CD4-positive, alpha-beta T cell treated with Interleukin-1 beta for 1 hour (primary cell): ENCODE measurements at places on chromosomes 12 and 14.
A peak's percentile ranks its signal among the peaks of the same experiment; 100 is the strongest.

DNA sequence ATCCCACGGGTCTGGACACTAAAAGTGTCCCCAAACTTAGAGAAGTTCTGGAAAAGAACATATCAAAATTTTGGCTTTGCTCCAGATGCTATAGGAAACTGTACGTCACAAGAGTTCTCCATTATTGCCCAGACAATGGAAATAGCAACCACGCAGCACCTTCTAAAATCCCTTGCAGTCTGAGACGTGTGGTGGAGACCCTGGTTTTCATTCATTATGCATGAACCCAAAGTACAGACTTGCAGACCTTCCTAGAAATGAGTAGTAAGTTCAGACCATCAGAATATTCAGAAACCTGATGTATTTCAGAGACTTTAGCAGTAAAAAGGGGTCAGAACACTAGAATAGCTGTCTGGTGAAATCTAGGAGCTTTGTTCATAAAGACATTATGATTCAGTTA is 50.0 kb upstream of the BCL2L14 start:
- DNase-seq: no peak

DNA sequence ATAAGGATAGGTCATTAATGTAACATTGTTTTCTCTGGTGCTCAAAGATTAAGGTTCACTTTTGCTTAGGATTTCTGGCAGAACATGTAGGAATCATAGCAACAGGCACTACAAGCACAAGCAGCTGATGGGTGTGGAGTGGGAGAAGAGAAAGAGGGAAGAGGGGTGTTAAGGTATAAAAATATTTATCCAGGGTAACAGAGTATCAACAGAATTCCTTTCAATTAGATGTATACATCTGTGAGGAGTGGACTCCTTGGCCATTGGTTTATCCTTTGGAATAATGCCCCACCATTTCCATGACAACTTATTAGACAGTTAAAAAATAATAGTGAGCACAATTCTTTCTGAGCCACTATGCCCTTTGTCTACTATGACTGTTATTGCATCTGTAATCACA is 388.3 kb upstream of the DDHD1 start:
- DNase-seq: no peak

DNA sequence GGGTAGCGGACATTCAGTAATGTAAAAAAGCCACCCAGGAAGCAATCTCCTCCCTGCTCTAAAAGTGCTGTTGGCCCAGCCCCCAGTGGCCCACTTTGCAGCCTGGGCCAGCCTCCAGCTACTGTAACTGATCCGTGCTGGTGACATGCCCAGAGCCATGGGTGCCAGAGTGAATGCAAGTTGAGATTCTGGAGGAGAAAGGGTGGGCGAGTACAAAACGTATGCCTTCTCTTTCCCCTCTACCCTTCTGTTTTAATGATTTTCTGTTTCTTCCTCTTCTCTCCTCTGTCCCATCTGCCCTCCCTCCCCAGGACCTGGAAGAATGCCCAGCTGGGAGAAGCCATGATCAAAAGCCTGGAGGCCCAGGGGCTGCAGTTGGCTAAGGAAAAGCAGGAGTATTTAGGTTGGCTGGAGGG is 16.9 kb downstream of the PLEKHD1 start:
- no peak for DNase-seq

DNA sequence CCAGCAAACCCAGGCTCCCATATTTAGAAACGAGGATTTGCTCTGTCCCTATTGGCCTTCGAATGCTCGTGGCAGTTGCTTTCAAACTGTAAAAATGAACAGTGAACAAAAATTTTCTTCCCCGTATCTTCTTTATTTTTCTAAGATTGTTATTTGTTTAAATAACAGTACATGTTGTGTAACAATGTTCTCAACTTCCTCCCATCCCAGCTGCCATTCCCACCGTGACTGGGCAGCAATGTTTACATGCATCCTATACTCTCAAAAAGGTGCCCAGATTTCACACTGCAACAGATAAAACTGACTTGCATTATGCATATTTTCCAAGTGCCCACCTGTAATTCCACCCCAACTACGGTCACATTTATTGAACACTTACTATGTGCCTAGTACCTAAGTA is 12.8 kb downstream of the VCPKMT start:
- DNase-seq: no peak

- DNase-seq: no peak
Measured at GRCh38 chr12:89236237-89236636, 116.1 kb downstream of the DUSP6 start.

DNA sequence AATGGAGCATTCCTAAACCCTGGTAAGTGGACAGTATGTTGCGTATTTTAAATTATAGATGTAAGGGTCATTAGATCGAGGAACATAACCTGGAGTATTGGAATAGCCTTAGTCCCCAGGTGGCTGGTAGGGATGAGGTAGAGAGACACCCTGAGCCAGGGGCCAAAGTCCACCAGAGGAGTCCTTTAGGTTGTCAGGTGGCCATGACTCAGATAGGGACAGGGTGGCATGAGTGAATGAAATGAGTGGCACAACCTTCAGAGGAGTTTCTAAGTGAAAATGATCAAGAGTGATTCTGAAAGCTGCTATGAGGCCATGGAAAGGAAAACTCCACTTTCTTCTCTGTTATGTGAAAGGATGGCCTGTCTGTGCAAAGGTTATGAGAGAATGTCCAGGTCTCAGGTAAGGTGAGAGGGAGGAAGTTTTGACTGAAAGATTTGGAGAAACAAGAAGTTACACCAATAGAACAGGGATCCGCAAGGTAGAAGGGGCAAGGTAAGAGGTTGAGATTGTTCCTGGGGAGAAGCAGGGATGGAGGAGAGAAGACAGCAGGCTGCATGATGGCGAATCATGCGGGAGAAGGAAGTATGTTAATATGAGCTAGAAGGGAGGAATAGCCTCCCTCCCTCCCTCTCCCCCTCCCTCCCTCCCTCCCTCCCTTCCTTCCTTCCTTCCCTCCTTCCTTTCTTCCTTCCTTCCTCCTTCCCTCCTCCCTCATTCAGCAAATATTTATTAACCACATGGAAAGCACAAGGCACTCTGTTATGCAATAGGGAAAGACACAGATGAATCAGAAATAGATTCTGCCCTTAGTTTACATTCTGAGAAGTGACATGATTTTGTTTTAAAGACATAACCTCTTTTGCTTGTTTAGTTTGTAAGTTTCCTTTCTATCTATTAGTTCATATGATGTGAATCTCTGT is 14.0 kb upstream of the RIPK3 start:
- DNase-seq: no peak

GRCh38 chr12:93880853-93881522 is 203.8 kb downstream of the CRADD start:
- DNase-seq: no peak

- DNase-seq: no peak
Measured at GRCh38 chr12:27474344-27474743, 27.8 kb downstream of the SMCO2 start.

DNA sequence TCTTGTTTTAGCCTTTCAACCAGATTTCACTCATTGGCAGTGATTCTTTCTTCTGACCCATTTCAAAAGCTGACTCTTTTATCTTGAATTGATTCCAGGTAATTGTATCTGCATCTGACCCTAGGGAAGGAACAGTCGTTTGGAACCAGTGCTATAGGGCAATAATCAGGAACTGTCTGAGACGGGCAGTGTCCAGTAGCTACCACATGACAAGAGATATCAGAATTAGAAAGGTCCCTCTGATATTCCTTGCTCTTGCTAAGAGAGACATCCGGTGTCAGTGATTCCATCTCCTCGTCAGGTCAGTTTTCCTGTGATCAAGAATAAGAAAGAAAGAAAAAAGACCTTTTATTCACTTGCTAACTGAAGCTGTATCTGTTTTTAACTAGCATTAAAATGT is 47.8 kb upstream of the PDE3A start:
- DNase-seq: no peak

GRCh38 chr12:18851271-18851670 is 113.4 kb downstream of the CAPZA3 start:
- no peak for DNase-seq

GRCh38 chr14:105091517-105092170 is 26.4 kb upstream of the GPR132 start:
- no peak for DNase-seq

GRCh38 chr12:114272605-114273004 is 133.3 kb downstream of the TBX5 start:
- no peak for DNase-seq

- DNase-seq: no peak
Measured at GRCh38 chr12:65585648-65586602, 238.4 kb upstream of the HMGA2 start.

DNA sequence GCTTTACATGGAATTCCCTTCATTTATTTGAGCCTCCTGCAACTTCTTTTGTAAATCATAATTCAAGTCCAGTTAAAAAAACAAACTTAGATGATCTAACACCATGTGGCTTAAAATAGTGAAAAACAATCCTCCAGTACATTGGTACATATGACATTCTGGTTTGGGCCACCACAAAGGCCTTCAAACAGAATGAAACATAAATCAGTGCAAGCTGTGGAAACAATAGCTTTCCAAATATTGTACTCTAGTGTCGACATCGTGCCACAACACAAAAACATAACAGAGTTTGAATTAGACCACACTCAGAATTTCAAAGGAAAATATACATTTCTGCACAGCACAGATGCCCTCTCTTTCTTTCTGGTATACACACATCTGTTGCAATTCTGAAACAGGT is 751.3 kb downstream of the SLC6A15 start:
- no peak for DNase-seq

DNA sequence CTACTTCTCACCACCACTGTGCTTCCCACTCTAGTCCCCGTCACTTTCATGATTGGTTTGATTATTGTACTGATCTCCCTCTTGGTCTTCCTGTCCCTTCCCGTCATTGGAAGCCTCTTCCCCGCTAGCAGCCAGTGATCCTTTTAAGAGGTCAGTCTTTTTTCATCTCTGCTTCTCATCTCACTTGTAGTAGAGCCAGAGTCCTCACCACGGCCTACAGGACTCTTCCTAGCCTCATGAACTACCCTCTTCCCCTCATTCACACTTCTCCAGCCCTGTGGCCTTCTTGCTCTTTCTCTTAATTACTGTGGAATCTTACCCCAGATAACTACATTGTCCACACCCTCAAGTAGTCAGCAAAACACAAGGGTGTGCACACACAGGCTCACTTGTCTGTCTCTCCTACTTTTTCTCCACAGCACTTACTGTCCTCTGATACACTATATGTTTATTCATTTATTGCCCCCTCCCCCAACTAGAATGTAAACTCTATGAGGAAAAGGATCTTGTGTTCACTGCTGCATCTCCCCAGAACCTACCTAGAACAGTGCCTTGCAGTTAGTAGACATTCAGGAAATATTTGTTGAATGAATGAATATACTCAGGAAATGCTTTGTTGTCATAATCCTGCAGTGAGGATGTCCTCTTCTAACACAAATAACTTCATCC is 66.3 kb downstream of the CKB start:
- no peak for DNase-seq

GRCh38 chr12:15605881-15606590 is 183.2 kb downstream of the EPS8 start:
- DNase-seq: no peak

DNA sequence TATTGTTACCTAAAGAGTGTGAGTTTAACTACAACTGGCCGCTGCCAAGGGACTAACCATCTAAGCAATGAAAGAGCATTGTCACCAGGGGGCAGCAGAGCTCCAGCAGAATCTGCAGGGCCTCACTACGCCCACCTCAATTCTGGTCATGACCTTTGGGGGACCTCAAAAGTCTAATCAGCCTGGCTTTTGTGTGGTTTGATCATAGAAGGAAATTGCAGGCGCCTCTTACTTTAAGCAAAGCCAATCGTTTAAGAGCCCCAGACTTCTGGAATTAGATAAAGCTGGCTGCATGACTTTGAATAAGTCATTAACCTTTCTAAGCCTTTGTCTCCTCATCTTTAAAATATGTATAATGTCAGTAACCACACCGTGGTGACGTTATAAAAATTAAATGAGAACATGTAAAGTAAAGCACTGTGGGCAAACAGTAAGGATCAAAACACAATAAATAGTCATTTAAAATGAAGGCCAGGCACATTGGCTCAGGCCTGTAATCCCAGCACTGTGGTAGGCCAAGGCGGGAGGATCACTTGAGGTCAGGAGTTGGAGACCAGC is 58.6 kb downstream of the TBX3 start:
- peak; percentile 9 for DNase-seq

- DNase-seq: no peak
Measured at GRCh38 chr12:10386857-10387256, 3.0 kb downstream of the KLRK1 start.

DNA sequence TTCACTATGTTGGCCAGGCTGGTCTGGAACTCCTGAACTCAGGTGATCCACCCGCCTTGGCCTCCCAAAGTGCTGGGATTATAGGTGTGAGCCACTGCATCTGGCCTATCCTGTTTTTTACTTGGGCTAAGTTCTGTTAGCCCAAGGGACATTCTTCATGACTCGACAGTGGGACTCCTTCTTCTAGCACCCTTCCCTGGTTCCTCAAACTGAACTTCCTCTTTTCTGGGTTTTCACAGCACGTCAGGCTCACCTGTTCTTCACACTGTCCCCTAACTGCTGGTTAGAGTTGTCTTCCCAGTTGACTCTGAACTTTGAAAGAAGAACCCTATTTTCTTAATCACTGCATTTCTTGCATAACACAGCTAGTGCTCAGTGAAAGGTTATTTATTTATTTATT is 22.5 kb downstream of the CABP1 start:
- DNase-seq: peak; percentile 42

GRCh38 chr12:89225401-89225800 is 126.9 kb downstream of the DUSP6 start:
- DNase-seq: peak; percentile 68

DNA sequence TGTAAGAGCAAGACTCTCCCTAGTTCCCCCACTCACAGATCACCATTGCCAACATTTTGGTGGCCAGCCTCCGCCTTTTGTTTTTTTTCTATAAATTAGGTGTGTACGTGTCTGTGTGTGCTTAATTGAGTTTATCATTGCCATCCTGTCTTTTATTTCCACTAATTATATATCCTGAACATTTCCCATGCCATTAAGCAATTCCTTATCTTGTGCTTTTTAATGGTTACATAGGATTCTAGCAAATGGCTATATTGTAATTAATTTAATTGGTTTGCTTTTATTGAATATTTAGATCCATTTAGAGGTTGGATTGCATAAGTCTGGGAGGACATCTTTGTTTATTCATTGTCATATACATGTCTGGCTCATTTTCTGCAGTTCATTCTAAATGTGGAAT is 107.3 kb upstream of the RTL1 start:
- DNase-seq: no peak

GRCh38 chr14:23544511-23545447 is 6.8 kb downstream of the ZFHX2 start:
- DNase-seq: no peak

DNA sequence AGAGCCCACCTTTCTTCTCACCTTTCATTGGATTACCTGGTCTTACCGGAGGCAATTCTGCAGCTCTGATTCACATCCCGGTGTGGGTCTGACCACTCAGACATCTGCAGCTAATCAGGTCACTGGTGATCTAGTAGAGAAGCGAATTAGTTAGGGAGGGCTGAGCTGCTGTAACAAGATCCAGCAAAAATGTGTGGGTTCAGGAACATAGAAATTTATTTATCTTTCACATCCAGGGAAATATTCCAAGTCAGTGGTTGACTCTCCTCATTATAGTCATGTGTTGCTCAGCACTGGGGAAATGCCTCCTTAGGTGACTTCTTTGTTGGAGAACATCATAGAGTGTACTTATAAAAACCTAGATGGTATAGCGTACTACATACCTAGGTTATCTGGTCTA is 218.7 kb upstream of the PELI2 start:
- no peak for DNase-seq
